ENCODE measurements at places on chromosomes 16 and 17. TPM values are rescaled to one million over a fixed set of nuclear protein-coding genes. Genes with fewer than 3 reads are reported as not detected.

DNA sequence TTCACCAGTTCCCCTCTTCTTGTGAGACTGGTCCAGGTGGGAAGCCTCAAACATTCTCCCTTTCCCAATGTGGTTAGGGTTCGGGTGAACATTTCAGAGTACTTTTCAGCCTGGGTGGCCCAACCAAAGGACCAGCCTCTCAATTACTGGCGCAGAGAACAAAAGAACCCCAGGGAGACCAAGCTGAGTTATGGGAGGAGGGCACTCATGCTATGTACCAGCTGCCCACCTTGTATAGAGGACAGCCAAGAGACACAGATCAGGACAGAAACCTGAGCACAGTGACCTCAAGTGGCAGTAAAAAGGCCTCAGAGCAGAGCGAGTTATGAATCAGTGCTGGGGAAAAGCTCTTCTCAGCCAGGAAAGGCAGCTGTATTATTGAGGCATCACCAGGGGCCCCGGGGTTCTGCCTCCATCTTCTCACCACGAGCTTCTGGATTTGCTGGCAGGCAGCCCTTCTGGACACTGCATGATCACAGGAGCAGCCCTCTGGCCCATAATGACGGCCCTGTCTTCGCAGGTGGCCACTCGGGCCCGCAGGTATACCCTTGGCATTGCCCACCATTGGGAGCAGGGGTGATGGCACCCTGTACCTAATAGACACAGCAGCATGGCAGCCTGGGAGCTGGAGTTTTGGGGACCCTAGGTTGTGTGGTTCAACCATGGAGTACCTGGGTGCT, 3.8 kb downstream of the G6PC3 start:
- peaks cover 12% of the 10 kb centered on the region for H3K36me3 ChIP-seq
- no peaks in the 10 kb centered on the region for H3K27me3 ChIP-seq
- no peak for DNase-seq
- H3K4me3 ChIP-seq = no peak overlapping the region
- peaks cover 12% of the 10 kb centered on the region for H3K4me1 ChIP-seq

GRCh38 chr17:58376472-58377000, 24.5 kb upstream of the SUPT4H1 start:
- no peak overlapping the region for H3K4me3 ChIP-seq
- peaks cover 56% of the 10 kb centered on the region for H3K4me1 ChIP-seq
- no peak for DNase-seq
- H3K27me3 ChIP-seq = no peaks in the 10 kb centered on the region
- no peak overlapping the region for H3K27ac ChIP-seq
- no peaks in the 10 kb centered on the region for H3K36me3 ChIP-seq

- H3K4me1 ChIP-seq = no peaks in the 10 kb centered on the region
- no peaks in the 10 kb centered on the region for H3K36me3 ChIP-seq
- H3K27me3 ChIP-seq = no peaks in the 10 kb centered on the region
- H3K27ac ChIP-seq = no peak overlapping the region
- no peak overlapping the region for H3K4me3 ChIP-seq
These were observed 41.7 kb downstream of the SEC14L1 start for GRCh38 chr17:77182205-77183172.

OR1A1 gene
- not detected for total RNA-seq

DDX5 gene
- total RNA-seq = 798 TPM

CBFA2T3 gene
- total RNA-seq = 19.1 TPM

DNA sequence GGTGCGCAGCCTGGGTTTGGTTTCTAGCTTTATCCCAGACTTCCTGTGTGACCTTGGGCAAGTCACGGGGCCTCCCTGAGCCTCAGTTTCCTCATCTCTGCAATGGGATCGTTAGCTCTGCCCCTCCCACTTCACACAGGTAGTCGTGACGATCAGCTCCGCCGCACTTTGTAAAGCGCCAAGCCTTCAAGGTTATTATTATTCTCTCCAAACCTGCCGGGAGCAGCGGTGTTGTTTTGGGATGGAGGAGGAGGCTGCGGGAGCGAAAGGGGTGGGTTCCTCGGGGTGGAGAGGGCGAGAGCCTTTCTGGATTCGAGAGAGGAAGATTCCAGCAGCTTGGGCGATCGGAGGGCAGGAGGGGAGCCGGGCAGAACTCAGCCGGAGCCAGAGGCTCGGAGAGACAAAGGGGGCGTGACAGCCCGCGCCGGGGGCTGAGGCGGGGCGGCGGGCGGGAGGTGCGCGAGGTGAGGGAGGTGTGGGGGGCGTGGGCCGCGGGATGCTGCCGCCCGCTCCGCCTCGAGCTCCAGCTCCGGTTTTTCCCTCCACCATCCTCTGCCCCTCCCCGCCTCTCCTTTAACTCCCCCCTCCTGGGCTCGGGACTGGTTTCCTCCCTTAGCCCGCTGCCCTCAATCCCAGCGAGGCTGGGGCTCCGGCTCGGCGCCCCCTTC, at the start of gene EFNB3:
TSS of gene EFNB3 (plus strand) at position 602 of the 668 bp plus-strand sequence. CDS start 397 bp downstream, outside the sequence.
- peaks cover 3% of the 10 kb centered on the region for H3K36me3 ChIP-seq
- no peak for DNase-seq
- H3K27ac ChIP-seq = no peak within 1 kb of the TSS
- H3K4me3 ChIP-seq = no peak within 1 kb of the TSS

DNA sequence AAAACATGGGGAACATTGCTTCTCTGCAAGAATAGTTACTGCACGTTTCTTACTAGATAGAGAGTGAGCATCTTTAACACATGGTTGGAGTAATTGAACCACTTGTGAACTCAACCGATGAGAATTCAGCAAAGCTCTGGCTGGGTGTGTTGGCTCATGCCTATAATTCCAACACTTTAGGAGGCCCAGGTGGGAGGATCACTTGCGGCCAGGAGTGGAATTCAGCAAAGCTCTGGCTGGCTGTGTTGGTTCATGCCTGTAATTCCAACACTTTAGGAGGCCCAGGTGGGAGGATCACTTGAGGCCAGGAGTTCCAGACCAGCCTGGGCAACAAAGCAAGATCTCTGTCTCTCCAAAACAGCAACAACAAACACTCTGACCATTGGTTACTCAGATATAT, 865.9 kb downstream of the KCNJ2 start:
- DNase-seq = no peak
- no peaks in the 10 kb centered on the region for H3K4me1 ChIP-seq
- no peak overlapping the region for H3K4me3 ChIP-seq
- no peak overlapping the region for H3K27ac ChIP-seq
- H3K27me3 ChIP-seq = no peaks in the 10 kb centered on the region
